Kidney glomerular epithelial cell (primary cell): ENCODE measurements at places on chromosomes 3 and 15.
A peak's percentile ranks its signal among the peaks of the same experiment; 100 is the strongest.

GRCh38 chr3:190585805-190586630, 72.1 kb downstream of the IL1RAP start:
- DNase-seq = peak; percentile 94

- DNase-seq = no peak
Observed at GRCh38 chr3:43523454-43524053, 98.3 kb downstream of the ANO10 start.

- peak; percentile 75 for DNase-seq
Observed at GRCh38 chr15:65032801-65033537, 3.5 kb upstream of the MTFMT start.

- no peak for DNase-seq
Observed at GRCh38 chr3:159922861-159923312, 65.7 kb upstream of the IL12A start.

DNA sequence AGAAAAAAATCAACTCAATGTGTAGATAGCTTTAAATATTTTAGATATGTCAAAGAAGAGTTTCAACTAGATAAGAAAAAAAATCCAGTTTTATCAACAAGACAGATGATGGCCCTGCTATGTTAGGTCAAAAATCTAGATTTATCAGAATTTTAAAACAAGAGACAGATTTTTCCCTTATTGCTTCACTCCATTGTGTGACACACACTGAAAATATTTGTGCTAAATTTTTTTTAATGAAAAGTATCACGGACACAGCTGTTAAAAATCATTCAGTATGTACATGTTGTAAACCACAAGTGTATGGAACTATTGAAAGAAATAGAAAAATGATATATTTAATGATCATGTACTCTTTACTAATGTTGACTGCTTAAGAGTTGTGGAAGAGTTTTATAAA, 43.6 kb downstream of the FOXB1 start:
- no peak for DNase-seq

DNA sequence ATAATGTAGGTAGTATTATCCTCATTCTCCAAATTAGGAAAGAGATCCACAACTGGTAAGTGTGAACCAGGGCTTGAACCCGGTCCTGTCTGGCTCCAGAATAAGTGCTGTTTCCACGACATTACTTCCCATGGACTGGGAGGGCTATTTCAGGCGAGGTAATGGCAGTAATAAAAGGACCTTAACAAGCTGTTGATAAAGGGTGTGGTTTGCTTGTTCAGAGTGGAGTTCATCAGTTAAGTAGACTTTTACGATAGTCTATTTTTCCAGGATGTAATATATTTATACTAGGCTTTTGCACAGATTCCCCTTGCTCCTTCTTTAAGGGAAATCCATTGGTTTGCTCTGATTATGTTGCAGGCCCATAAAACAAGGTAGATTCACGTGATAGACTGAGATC, 88.4 kb upstream of the TNFAIP8L3 start:
- DNase-seq = no peak

DNA sequence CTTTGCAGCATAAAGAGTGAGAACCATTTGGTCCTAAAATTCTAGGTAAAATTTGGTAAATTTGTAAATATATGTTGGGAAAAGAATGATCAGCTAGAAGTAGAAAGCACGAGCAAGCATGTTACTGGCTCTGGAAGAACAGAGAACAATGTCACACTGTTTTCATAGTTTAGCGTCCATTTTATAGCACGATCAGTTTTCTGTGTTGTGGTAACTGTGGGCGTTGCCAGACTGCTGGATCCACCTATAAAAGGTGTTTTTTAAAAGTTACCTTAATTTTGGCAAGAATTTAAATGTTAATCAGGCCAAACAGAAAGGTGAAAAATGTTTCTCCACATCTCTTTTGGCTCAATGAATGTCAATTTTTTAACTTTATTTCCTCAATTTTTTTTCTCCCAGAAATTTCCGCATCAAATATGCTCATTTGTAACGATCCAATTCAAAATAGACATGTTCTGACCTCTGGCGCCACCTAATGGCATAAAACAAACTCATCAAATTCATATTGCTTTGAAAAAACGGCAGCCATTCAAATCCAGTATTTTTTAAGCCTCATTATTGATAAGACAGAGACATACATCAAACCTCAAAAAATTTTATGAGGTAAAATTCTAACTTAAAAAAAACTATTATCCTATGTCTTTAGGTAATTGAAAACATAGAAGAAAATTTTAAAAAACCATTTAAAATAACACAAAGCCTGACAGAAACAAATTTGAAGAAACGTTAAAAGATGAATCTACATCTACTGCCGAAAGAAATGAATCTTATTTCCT, 5.5 kb upstream of the GP5 start:
- DNase-seq = peak; percentile 22

DNA sequence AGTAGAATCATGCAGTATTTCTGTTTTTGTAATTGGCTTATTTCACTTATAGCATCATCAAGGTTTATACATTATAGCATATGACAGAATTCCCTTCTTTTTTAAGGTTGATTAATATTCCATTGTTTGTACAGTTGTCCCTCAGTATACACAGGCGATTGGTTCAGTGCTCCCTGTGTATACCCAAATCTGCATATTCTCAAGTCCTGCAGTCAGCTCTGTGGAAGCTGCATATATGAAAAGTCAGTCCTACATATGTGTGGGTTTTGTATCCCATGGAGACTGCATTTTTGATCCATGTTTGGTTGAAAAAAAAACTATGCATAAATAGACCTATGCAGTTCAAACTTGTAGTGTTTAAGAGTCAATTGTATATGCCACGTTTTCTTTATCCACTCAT, 127.7 kb downstream of the ISL2 start:
- DNase-seq = no peak

DNA sequence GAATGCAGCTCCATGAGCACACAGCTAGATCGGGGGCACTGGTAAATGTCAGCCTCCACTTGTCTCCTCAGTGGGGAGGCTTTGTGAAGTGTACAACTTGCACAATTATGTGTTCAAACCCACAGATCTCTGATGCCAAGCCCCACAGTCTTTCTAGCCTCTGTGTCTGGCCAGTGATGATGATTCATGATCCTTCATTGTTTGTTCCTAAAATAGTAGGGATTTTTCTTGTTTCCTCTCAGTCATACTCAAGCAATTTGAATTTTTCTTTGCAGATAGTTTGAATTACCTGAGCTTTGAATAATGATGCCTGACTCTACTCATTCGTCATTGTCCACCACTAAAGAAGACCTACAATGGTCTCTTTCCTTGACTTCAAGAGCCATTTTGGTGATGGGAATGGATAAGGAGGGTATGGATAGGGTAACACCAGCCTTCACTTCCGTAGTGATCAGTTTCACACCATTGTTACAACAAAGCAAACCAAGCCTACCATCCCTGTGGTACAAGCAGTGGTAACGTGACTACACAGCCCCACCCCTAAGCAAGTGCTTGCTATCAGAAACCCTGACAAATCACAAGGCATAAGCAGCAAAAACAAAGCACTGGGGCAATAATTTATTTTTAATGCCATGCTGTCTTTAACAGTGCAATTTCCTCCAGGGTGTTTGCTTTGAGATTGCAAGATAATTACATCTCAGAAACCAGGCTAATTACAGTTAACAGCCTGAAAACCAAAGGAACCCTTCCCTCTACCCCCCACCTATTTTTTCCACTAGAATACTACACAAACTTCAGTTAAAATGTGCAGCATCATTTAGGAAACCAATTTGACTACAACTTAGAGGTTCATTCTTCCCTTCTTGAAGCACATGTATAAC, 114.1 kb upstream of the PPP2R3A start:
- no peak for DNase-seq

GRCh38 chr15:39756806-39757522, 25.7 kb downstream of the FSIP1 start:
- DNase-seq = peak; percentile 59

GRCh38 chr3:111610612-111611054, 15.5 kb upstream of the ZBED2 start:
- DNase-seq = no peak

DNA sequence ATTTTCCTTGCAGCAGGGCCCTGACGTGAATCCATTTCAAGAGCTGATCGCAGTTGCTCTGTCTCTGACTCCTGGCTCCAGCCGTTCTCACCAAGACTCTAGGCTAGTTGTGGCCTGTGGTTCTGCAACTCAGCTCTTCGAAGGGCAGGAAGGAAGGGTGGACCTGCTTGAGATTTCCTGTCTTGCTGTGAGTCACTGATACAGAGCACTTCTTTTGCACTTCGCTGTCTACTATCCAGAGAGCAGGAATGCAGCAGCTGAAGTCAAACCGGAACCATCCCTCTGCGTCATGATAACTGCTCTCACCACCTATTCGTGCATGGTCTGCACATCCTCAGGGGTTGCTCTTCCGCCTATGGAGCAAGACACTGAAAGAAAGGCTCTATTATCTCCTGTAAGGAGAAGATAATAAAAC, 59.7 kb downstream of the RAP2B start:
- DNase-seq = peak; percentile 2
